ENCODE measurements at places on chromosomes 2 and 18. TPM values are rescaled to one million over a fixed set of nuclear protein-coding genes. Genes with fewer than 3 reads are reported as not detected.

KYNU gene
- total RNA-seq: 44.5 TPM

PDE6D gene
- total RNA-seq: 32.9 TPM

ACMSD gene
- total RNA-seq: not detected

NOSTRIN gene
- total RNA-seq: 0.68 TPM

TRABD2A gene
- 0.88 TPM for total RNA-seq

C2orf72 gene
- not detected for total RNA-seq

DOK1 gene
- total RNA-seq: 15.0 TPM

SMAD2 gene
- total RNA-seq: 97.0 TPM

SLC4A1AP gene
- total RNA-seq: 18.5 TPM

MOGAT1 gene
- 0.35 TPM for total RNA-seq

MYO3B gene
- 6.7 TPM for total RNA-seq

ADAM23 gene
- 8.9 TPM for total RNA-seq

LYG2 gene
- total RNA-seq: not detected

AQP4 gene
- total RNA-seq: not detected

ELOA2 gene
- total RNA-seq: not detected

Data from PC-9 (cell line).